HCEC 1CT (cell line): ENCODE measurements at places on chromosomes 2 and 18.

DNA sequence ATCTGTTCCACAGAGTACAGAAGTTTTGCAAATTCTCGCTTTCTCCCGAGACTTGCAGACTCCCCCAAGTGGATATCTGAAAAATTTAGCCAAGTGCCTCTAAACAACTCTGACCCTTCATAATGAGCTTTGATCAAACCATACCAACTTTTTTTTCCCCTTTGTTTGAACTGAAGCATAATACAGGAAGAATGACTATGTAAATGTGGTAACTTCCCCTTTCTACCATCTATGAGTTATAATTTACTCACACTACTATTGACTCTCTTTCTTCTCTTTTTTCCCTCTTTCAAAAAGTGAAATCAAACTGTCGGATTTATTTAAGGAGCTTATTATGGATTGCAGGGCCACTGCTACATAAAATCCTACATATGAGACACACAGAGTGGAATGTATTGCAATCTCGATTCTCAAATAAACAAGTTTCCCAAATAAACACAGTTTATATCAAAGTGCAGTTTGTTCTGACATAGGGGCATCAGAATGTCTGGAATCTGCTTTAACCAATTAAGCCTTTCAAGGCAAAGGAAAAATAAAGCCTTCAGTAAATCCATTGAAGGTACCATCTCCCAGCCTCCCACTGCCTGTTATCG is 1.4 kb upstream of the ZNF804A start:
- peak; percentile 93 for DNase-seq

DNA sequence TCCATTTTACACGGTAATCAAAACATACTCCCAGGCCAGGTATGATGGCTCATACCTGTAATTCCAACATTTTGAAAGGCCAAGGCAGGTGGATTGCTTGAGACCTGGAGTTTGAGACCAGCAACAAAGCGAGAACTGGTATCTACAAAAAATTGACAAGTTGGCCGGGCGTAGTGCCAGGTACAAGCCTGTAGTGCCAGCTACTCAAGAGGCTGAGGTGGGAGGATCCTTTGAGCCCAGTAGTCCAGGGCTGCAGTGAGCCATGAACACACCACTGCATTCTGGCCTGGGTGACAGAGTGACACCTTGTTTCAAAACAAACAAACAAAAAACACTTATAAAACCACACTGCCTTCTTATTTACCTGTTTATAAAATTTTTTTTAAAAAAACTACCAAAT is 80.8 kb downstream of the GAREM1 start:
- no peak for DNase-seq

DNA sequence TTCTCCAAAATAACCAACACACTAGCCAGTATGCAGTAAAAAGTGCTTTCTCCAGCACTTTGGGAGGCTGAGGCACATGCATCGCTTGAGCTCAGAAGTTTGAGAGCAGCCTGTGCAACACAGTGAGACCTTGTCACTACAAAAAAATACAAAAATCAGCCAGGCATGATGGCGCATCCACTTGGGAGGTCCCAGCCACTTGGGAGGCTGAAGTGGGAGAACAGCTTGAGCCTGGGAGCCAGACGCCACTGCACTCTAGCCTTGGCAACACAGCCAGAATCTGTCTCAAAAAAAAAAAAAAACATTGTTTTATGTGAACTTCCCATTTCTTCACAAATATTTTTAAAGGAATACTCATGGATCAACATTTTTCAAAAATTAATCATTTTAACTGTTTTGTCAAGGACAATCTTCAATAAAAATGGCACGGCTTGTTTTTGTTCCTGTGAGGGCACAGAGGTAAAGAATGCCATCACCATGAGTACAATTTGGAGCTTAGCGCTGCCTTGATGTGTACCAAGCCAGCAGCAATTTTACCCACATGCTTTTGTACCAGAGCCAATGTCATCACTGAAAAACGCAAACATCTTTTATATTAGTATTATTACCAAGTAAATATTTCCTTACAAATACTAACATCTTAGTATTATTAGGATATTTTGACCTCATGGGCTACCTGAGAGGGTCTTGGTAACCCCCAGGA is 26.7 kb downstream of the RAB1A start:
- no peak for DNase-seq

GRCh38 chr2:232349546-232349945 is 29.0 kb upstream of the ALPP start:
- DNase-seq = no peak

DNA sequence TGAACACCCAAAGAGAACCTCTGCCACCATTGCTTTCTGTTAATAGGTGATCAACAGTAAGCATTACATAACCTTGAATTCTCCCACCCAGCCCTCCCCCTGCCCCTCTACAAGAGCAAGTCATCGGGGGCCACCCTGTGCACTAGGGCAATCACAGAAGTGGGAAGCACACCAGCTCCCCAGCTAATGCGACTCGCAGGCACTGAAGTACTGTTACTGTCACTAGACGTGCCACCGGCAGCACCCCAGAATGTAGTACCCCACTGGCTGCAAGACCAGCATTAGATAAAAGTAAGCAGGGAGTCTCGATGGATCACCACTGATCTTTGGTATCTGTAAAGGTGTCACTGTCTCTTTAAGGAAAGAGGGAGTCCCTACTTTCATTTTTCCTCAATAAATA is 167.6 kb downstream of the FAM210A start:
- DNase-seq = no peak

- no peak for DNase-seq
These were observed 60.7 kb downstream of the ADI1 start for GRCh38 chr2:3458396-3459184.

DNA sequence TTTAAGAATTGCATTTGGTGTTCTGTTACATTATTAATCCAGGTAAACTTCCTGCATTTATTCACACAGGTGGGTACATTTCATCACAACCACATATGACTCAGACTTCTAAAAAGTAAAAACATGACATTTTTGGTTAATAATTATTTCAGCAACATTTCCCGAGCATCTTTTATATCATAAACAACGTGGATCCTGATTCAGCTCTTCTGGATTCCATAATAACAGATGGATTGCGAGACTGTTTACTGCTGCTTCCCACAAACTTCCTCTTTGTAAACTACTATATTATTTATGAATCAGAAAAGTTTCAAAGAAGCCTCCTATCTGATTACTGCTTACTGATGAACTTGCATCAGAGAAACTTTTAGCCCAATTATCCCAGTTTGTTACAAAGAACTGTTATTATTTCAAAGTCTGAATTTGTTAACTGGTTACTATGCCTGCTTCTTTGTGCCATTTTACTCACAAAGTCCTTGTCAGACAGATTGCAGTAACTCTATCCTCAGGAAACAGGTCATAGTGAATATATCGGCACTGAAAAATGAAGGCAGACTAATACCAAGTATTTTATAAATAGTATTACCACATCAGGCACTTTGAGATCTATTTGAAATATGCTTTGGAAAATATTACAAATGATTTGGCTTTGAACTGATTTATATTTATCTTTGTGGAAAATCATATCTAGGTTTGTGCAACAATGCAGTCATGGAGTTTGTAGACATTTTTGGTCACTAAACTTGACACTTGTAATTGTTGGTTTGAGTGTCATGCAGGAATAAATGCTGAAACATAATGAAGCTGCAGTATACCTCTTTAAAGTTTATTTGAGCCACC is 511.6 kb downstream of the PLCL1 start:
- DNase-seq = peak; percentile 64

GRCh38 chr2:60936757-60937156 is 55.4 kb downstream of the REL start:
- DNase-seq = no peak

DNA sequence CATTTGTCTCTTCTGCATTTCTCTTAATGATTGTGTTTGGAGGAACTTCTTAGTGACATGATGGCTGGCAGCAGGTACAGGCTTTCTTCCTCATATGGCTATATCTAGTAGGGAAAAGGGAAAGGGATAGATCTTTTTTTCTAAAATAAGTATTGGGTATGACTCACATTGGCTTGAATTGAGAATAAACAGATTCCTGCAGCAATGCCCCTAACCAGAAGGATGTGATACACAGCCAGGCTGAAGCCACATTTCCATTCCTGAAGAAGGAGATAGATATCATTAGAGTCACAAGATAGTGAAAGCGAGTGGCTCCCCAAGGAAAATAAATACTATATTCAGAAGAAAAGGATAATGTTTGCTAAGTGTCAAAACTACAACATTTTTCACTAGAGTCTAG is 61.1 kb downstream of the VWC2L start:
- peak; percentile 29 for DNase-seq

- peak; percentile 31 for DNase-seq
These were observed 343.6 kb downstream of the TGIF1 start for GRCh38 chr18:3793545-3793944.

DNA sequence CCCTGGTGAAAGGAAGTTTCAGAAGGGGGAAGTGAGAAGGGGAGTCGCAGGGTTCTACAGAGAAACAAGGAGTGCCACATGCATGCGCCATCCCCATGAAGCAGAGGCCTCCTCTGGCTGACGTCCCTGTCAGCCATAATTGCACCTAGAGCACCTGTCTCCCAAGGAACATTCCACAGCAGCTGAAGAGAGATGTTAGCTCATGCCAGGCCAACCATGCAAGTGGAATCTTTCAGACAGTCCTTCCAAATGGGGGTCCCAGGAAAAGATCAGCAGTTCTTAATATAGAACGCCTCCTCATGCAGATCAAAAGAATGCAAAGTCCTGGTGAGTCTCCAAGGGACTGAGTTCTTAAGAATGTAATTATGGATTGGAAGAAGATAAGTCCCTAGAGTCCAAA is 29.6 kb downstream of the MRO start:
- no peak for DNase-seq

- no peak for DNase-seq
These were observed 53.7 kb downstream of the BCL11A start for GRCh38 chr2:60499651-60500265.

DNA sequence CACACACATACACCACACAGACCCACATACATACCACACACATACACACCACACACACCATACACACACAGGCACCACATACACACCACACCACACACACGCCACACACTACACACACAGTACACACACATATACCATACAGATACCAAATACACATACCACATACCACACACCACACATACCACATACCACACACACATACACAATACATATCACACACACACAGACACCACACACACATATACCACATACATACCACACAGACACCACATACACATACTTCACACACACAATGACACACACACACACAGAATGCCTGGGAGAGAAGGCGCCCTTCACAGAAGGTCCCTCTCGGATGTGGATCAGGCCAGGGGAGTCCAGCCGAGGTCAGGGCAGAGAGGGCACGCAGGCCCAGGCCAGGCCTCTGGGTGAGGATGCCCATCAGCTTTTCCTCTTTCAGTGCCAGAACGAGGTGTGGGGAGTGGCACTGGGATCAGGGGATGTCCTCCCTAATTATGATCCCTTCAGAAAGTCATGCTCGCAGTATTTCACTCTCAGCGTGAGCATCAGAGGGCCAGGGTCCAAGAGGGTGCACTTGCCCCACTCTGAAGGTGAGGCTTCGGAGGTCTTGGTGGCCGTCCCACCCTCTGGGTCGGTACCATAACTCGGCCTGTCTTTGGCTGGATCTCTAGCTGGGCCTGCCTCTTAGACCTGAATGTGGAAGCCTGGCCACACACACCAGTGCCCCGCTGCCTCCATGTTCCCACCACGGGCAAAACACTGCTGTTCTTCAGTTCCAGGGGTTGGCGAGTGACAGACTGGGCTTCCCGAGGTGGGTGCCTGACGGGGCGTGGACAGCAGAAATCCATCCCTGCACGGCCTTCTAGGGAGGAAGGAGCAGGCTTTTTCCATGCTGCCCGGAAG is 70.6 kb upstream of the ODC1 start:
- DNase-seq = no peak

DNA sequence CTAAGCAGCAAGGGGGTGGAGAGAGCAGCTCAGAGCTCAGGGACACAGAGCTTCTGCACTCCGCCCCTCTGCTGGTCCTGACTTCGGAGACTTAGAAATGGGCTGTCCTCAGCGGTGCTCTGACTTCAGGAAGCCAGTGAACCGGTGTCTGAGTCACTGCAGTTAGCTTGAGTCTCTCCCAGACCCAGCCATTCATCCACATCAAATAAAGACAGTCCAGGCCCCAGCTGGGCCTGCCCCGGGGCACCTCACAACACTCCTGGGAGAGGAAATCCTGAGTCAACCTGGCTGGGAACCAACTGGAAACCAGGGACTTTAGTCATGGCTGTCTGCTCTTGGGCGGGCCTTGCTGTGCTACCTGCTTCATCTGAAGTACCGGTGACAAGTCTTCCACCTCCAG is 5.4 kb upstream of the ITGB6 start:
- peak; percentile 93 for DNase-seq

DNA sequence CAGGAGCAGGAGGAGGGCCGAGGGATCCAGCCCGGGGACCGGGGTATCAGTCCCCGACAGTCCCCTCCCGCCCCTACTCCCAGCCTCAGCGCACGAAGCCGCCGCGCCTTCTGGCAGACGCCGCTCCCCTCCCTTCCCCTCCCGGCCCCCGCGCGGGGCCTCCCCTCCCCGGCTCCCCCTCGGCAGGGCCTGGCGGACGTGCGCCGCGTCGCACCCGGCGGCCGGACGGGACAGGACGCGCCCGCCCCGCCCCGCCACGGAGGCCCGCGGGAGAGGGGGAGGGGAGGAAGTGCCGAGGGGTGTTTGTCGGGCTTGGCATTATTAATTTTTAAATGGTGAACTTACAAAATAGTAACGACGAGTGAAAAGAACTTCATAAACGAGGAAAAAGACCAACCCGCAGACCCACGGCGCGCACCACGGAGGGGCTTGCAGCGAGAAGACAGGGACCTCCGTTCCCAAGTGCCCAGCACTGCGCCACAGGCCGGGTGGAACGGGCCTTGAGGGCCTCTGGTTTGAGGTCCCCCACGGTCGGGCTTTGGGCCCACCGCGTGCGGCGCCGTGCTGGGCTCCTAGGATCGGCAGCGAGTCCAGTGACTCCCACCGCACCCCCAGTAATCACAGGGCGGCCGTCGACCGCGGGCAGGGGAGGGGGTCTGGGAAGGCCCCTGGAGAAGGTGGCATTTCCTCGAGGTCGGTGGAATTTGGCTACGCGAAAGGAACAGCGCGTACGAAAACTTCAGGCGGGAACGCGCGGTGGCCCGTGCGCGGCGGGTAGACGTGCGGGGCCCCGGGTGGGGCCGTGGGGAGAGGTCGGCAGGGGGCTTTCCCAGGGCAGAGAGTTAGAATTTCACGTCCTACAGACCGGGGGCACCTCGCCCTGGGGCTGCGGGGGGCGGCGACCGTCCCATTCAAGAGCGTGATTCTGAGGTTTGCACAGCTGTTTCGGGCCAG is 954 bp upstream of the CTDSP1 start:
- peak; percentile 78 for DNase-seq
